ENCODE measurements at places on chromosomes 1 and 21.

GRCh38 chr1:116380499-116381242 lies 7.6 kb downstream of the ATP1A1 start:
- DNase-seq, result no peak

GRCh38 chr1:227343727-227344551 lies 25.6 kb upstream of the CDC42BPA start:
- DNase-seq, result no peak

DNA sequence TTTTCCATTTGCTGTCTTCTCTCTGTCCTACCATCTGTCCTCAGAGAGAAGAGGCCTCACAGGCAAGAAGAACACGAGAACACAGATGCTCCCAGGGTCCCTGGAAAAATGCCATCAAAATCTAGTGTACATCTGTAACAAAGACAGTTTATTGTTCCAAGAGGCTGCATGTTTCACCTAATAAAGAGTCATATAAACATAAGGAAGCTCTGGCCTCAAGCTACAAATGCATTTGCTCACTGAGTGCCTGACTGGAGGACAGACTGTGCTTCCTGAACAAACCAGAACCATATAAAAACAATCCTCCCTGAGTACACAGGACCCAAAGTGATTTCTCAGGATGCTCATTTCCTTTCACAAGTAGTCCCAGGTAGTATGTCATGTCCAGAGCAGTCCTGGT lies 76.3 kb upstream of the SLC44A3 start:
- DNase-seq, result no peak

- DNase-seq, result no peak
Observed at GRCh38 chr1:22838965-22839364, 128.3 kb downstream of the EPHB2 start.

DNA sequence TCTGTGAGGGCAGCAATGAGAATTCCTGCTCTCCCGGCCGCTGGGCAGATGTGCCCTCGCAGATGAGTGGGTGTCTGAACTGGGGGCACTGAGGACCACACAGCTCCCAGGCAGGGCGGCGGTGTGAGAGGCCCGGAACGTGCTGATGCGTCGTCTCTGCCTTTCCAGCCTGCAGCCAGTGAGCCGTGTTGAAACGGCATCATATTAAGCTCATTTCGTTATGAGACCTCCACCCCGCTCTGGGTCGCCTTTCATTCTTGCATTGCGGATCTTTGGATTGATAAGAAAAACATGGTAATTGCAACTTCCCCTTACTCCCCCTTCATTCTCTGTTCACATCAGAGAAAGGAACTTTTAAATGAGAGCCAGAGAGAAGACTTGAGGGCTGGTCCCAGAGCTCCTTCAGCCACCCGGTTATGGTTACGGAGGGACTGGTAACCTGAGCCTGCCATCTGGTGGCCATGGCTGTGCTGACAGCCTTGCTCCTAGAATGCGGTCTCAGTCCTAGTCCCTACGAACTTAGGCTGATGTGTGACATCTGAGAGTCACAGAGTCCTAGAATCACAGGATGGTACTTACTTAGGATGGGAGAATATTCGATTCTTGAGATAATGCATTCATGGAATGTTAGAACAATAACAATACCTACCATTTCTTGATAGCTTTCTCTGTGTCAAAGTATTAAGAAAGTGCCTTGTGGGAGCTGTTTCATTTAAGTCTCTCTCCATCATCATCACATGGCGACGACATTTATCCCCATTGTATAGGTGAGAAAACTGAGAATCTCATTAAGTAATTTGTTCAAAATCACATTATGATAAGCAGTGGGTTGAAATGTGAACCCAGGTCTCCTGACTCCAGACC lies 271.0 kb downstream of the TRABD2B start:
- DNase-seq, result peak; percentile 45

- DNase-seq, result no peak
Observed at GRCh38 chr1:206866062-206866461, 639 bp downstream of the IL20 start.

- no peak for DNase-seq
Observed at GRCh38 chr1:113185463-113186104, 112.6 kb downstream of the LRIG2 start.

GRCh38 chr1:29912425-29912824 lies 676.1 kb downstream of the PTPRU start:
- DNase-seq, result no peak

GRCh38 chr1:63350320-63350719 lies 17.1 kb upstream of the ALG6 start:
- DNase-seq, result no peak
